GM23248 (cell line): ENCODE measurements at places on chromosomes 6 and 20. TPM values are rescaled to one million over a fixed set of nuclear protein-coding genes. Genes with fewer than 3 reads are reported as not detected.
A peak's percentile ranks its signal among the peaks of the same experiment; 100 is the strongest.

DNA sequence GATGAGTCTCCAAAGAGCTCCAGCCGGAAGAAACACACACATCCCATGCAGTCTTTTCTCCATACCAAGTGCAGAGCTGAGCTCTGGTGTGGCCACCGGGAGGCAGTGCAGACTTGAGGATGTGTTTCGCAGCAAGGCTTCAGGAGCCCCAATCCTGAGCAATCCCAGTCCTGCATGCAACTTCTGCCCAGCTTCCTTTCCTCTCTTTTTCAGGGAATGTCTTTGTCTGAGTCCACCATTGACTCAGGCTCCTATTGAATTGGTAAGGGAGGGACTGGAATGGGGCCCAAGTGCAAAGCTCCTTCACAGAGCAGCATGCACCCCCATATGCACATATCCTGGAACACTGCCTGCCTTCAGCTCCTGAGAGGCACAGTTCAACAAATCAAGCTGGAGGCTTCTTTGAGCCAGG, 50.5 kb upstream of the ASIP start:
- DNase-seq: peak; percentile 93

GRCh38 chr20:25360631-25361286, 29.9 kb downstream of the ABHD12 start:
- DNase-seq: peak; percentile 25

DNA sequence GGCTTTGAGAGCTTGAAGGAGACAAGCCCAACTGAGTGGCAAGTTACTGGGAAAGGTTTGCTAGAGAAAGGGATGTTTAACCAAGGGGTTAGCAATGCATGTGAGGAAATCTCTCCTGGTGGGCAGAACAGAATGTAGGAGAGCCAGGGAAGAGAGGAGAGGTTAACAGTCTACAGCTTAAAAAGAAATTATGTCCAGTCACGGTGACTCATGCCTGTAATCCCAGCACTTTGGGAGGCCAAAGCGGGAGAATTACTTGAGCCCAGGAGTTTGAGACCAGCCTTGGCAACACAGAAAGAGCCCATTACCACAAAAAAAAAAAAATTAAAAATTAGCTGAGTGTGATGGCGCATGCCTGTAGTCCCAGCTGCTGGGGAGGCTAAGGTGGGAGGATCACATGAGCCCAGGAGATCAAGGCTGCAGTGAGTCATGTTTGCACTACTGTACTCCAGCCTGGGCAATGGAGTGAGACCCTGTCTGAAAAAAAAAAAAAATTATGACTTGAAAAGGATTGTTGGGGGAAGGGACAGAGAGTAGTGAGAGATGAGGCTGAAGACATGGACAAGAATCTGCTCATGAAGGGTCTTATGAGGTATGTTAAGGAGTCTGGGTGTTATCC, 264.9 kb downstream of the TBC1D7 start:
- DNase-seq: peak; percentile 35

DNA sequence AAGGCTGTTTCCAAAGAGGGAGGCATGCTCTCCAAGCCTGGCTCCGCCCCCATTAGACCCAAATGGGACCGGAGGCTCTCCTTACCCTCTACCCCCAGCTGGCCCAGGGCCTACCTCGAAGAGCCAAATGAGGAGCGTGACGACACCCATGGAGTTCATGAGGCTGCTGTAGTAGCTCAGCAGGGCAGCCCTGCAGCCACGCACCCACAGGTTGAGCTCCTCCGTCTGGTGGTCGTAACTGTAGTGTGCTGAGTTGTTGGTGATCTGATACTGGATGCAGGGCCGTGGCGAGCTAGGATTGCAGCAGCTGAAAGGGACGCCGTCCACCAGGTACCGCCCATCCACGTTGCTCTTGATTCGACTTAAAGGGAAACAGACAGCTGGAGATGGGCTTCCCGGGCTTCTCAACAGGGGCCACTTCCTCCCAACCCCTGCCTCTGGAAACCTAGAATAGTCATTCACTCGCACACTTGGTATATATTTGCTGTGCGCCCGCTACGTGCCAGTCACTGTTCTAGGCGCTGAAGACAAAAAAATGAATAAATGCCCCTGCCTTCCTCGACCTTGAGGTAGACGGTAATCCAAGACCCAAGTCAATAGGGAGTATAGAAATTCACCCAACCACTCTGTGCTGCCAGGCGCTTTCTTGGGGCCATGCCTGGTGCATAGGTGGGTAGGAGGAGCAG, 18.0 kb downstream of the PRPH2 start:
- DNase-seq: no peak

DNA sequence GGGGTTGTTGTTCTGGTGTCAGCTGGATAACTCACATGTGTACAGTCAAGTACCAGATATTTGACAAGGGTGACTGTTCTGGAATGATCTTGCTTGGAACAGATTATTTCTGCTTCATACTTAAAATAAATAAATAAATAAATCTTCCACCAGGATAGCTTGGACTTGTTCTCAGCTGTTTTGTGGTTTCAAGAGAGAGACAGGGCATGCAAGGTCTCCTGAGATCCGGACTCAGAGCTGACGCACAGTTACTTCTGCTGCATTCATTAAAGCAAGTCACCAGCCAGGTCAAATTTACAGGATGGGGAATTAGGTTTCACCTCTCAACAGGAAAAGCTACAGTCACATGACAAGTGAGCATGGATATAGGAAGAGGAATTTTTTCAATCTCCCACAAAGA, 285.0 kb upstream of the SPTLC3 start:
- DNase-seq: no peak

- DNase-seq: peak; percentile 63
These were observed 79.8 kb upstream of the CHD6 start for GRCh38 chr20:41697861-41698559.

DNA sequence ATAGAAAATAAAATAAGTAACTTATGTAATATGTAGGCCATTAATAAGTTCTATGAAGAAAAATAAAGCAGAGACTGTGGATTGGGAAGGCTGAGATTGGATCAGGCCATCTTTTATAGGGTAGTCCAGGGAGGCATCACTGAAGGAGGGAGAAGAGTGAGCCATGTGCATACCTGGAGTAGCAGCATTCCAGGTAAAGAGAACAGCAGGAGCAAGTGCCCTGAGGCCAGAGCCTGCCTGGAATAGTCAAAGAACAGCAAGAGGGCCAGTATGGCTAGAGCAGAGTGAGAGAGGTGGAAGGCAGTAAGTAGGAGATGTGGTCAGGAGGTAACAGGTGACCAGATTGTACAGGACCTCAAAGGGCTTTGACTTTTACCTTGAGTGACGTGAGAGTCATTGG, 112.1 kb downstream of the EPM2A start:
- DNase-seq: no peak

DNA sequence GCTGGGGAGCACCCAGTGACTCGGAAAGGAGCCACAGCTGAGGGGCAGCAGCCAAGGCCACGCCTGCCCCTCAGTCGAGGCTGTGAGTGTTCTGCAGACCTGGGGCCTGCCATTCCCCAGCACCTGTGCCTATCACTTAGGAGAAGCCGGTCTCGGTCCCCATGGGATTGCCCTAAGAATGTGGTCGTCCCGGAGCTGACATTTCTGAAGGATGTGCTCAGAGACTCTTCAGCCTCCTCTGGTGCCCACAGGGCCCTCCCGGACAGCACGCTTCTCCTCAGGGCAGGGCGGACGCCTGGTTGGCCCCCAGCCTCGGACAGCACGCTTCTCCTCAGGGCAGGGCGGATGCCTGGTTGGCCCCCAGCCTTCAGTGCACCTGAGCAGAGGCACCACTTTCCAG, 223.9 kb downstream of the ERMARD start:
- DNase-seq: no peak

DNA sequence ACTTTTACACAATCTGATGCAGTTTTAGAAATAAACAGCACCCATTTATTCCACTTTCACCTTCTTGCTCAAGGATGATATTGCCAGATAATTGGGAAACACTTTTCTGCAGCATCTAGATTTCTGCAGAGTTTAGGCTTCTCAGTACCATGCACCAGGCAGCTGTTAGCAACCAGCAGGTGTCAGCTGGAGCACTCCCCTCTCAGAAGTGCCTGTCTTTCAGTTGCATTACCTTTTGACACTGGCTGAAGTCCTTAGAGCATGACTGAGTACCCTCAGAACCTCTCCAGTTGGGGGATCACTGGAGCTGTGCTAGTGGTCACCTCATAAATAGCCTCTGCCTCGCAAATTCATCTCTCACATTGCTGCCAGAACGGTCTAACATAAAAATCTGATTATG, 91.2 kb downstream of the DNAH8 start:
- no peak for DNase-seq

DNA sequence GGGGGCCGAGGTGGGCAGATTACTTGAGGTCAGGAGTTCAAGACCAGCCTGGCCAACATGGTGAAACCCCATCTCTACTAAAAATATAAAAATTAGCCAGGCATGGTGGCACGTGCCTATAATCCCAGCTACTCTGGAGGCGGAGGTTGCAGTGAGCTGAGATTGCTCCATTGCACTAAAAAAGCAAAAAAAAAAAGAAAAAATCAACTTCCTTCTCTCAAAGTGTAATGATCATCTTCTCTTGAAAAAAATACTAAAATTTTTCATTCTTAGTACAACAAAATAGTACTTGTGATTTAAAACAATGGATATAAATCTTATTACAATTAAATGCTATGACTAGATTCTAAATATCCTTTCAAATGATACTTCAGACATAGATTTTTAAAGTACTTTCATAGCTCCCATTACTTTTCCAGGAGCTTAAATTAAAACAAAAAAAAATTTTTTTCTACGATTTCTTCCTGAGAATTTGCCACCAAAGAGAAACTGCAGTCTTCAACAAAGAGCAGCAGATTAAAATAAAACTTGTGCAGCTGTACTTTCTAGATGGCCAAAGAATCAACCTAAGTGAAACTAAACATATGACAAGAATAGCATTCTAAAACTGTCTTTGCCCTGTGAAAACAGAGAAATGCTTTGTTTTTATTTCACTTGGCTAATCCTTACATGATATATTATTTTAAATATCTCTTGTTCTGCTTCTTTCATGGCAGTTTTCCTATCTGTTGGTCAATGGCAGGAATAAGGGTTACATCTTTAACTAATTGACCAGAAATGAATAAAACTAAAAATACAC, 75.2 kb downstream of the MAP3K5 start:
- no peak for DNase-seq

- DNase-seq: peak; percentile 83
These were observed 10.8 kb upstream of the TAAR1 start for GRCh38 chr6:132669690-132670291.

GRCh38 chr6:133587546-133588160, 301.3 kb upstream of the TCF21 start:
- peak; percentile 80 for DNase-seq

- peak; percentile 33 for DNase-seq
These were observed at the start of gene SLC16A10 for GRCh38 chr6:111087106-111087835. Gene SLC16A10 (plus strand): TSS chr6:111087503. CDS start chr6:111087753, 250 bp downstream.

- no peak for DNase-seq
These were observed 37.6 kb downstream of the SULF2 start for GRCh38 chr20:47747669-47748031.

DNA sequence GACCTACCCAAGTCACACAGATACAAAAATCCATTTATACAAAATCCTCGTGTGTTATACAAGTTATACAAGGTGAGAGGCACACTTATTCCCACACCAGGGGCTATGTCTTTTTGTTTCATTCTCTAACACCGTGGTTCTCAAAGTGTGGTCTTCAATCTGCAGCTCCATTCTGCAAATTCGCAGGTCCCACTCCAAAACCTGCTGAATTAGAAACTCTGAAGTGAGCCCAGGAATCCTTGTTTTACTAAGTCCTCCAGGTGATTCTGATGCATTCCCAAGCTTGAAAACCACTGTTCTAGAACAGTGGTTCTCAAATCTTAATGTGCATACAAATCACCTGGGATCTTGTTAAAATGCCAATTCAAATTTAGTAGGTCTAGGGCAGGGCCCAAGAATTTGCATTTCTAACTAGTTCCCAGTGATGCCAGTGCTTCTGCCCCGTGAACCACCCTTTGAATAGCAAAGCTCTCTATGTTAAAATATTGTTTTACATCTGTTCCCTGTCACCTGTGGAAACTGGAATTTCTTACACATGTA, 35.1 kb downstream of the LRFN2 start:
- DNase-seq: no peak

DNA sequence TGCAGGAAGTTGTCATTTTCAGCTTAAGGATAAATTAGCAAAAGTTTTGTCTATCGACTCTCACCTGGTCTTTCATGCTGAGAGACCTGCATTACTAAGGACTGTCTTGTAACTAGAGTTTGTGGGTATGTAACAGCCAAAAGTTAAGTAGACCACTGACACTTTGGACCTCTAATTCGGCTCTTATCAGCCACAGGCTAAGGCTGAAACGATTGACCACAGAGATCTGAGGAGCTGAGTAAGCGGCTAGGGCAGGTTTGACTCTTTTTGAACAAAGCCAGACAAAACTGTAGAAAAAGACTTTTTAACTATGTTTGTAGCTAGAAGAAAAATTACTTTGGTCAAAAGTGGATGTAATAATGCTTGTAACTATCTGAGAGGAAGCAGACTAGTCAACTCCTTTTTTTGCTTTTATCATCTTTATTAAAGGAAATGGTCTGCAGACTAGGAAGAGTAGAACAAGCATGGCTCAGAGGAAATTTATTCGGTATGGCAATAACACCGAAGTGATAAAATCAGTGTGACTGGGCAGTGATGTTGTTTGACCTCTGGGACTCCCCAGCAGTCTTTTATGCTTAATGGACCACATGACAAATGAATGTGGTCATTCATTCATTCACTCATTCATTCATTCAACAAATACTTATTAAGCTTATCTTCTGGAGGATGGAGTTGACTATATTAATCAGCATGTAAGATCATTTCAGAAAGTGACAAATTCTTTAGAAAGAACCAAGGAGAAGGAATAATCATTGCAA, 725.0 kb upstream of the HS3ST5 start:
- no peak for DNase-seq

GRCh38 chr6:170423030-170423429, 116.5 kb downstream of the FAM120B start:
- no peak for DNase-seq

- peak; percentile 71 for DNase-seq
These were observed 148.3 kb downstream of the GPX5 start for GRCh38 chr6:28673787-28674671.

DNA sequence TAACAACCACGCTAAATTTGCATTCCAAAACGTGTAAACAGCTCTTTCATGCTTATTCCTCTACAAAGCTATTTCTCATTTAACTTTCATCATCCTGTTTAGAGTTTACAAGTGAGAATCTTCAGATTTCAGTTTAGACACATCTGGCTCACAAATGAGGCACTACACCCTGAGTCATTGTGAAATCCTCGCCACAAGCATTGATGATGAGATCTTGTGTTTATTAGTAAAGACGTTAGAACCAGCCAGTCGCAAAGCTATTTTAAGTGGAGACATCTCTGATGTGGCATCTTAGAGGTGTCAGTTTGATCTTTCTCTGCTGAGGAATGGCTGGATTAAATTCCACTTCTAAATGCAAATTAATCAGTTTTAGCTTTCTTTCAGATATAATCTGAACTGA, 8.3 kb upstream of the ISM1 start:
- DNase-seq: peak; percentile 85

The FNDC11 gene
- polyA plus RNA-seq: 0.15 and 0.37 TPM in 2 replicates

The BMP6 gene
- polyA plus RNA-seq: 1.3 and 2.0 TPM in 2 replicates

The SLC2A10 gene
- 26.2 and 29.7 TPM in 2 replicates for polyA plus RNA-seq

The TGM3 gene
- polyA plus RNA-seq: 0.14 and 0.25 TPM in 2 replicates

The TCFL5 gene
- polyA plus RNA-seq: 1.2 and 1.7 TPM in 2 replicates

The HRH3 gene
- not detected in 2 replicates for polyA plus RNA-seq

The NINL gene
- polyA plus RNA-seq: 1.9 and 2.6 TPM in 2 replicates

The SIRPD gene
- polyA plus RNA-seq: not detected in 2 replicates

The OPN5 gene
- polyA plus RNA-seq: not detected in 2 replicates

The PTPRT gene
- polyA plus RNA-seq: not detected in 2 replicates

The ADGRB3 gene
- polyA plus RNA-seq: not detected in 2 replicates

The COX4I2 gene
- polyA plus RNA-seq: not detected in 2 replicates

The MAVS gene
- 12.0 and 12.5 TPM in 2 replicates for polyA plus RNA-seq

The FAM209A gene
- polyA plus RNA-seq: not detected in 2 replicates

The EPB41L2 gene
- 27.8 and 31.3 TPM in 2 replicates for polyA plus RNA-seq

The CAPN11 gene
- not detected in 2 replicates for polyA plus RNA-seq

The ZSCAN23 gene
- polyA plus RNA-seq: 0.13 and 0.84 TPM in 2 replicates

The OR2B6 gene
- polyA plus RNA-seq: not detected in 2 replicates

The SLC25A27 gene
- polyA plus RNA-seq: 2.8 and 3.0 TPM in 2 replicates

The COL21A1 gene
- polyA plus RNA-seq: not detected in 2 replicates
